Ascending aorta (tissue), 2 donors: ENCODE measurements at places on chromosomes 16 and 17. TPM values are rescaled to one million over a fixed set of nuclear protein-coding genes. Genes with fewer than 3 reads are reported as not detected.

DNA sequence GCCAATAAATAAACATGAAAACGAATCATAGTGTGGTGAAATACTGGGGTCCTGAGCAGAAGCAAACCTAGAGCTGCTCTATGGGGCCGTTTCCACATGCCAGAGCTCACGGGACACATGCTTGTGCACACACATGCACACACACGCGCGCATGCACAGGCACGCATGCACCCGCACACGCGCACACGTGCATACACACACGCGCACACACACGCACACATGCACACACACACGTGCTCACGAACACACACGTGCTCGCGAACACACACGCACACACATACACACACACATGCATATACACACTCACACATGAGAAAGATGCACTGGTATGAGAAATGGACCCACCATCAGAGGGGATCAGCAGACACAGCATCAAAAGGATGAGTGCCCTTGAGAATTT lies 52.2 kb upstream of the DNAJA2 start:
- H3K4me1 ChIP-seq = no peaks in the 10 kb centered on the region
- H3K36me3 ChIP-seq = no peaks in the 10 kb centered on the region
- no peak for DNase-seq
- H3K27ac ChIP-seq = no peak overlapping the region

GRCh38 chr17:29059281-29059680 lies 16.3 kb downstream of the PIPOX start:
- no peaks in the 10 kb centered on the region for H3K27me3 ChIP-seq
- no peak for DNase-seq
- no peak overlapping the region for H3K27ac ChIP-seq
- no peaks in the 10 kb centered on the region for H3K4me1 ChIP-seq

- H3K27me3 ChIP-seq = no peaks in the 10 kb centered on the region
- no peaks in the 10 kb centered on the region for H3K4me1 ChIP-seq
- no peaks in the 10 kb centered on the region for H3K36me3 ChIP-seq
- no peak for DNase-seq
Measured at GRCh38 chr17:51427323-51427811, 167.0 kb downstream of the UTP18 start.

DNA sequence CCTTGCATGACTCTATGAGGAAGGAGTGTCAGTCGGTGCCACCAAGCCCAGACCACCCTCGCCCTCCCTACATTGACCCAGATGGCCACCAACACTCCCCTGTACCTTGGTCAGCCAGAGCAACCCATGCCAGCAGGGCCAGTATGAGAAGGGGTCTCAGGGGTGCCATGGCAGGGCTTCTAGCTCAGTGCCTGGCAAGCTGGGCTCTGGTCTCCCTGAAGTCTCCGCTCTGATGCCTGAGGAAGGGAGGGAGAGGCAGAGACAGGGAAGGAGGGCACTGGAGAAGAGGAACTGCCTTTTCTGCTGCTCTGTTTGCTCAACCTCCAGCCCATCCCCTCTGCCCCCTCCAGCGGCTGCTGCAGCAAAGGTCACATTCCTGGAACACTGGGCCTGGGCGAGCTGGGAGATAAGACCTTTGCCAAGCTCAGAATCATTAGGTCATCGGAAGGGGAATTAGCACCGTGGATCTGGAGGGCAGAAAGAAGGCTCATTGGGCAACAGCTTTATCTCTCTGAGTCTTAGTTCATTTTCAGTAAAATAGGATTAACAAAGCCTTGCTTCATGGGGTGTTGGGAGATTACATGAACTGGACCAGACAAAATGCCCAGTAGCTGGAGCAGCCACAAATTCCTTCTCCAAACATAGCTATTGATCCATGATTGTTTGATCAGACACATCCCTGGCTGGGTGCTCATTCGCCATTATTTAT lies at the start of gene VTN:
VTN (minus strand) TSS at position 273 of the 709 bp plus-strand sequence; CDS start at position 169, 104 bp downstream.
- peak within 1 kb of the TSS; percentile 77 for H3K4me3 ChIP-seq
- no peaks in the 10 kb centered on the region for H3K27me3 ChIP-seq
- H3K4me1 ChIP-seq = peaks cover 12% of the 10 kb centered on the region

DNA sequence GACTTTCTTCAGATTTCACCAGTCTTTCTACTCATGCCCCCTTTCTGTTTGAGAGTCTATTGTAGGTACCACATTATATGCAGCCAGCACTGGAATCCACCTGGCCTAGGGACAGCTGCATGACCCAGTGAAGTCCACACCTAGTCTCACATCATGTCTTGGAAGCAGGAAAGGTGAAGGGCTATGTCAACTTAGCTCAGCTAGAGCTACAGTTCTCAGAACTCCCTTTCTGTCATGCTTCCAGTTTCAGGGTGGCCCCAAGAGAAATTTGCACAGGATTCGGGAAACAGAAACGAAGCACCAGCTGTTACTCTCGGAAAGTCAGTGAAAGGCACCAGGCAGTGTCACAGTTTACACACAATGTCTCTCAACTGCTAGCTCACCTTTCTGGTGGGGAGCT lies 51.6 kb upstream of the NLRP1 start:
- no peaks in the 10 kb centered on the region for H3K4me1 ChIP-seq
- no peak overlapping the region for H3K27ac ChIP-seq
- no peak for DNase-seq
- no peaks in the 10 kb centered on the region for H3K36me3 ChIP-seq

GRCh38 chr17:46722662-46723285 lies 95.7 kb downstream of the WNT3 start:
- H3K4me3 ChIP-seq = no peak overlapping the region
- H3K36me3 ChIP-seq = peaks cover 8% of the 10 kb centered on the region
- no peaks in the 10 kb centered on the region for H3K4me1 ChIP-seq
- DNase-seq = no peak

- no peaks in the 10 kb centered on the region for H3K27me3 ChIP-seq
- no peak overlapping the region for H3K27ac ChIP-seq
- no peak overlapping the region for H3K4me3 ChIP-seq
- peak; percentile 4 for DNase-seq
Measured at GRCh38 chr17:57838857-57839570, 10.8 kb downstream of the MRPS23 start.

GRCh38 chr16:27434141-27435051 lies 32.4 kb downstream of the IL21R start:
- DNase-seq = no peak
- no peak overlapping the region for H3K4me3 ChIP-seq
- H3K27me3 ChIP-seq = no peaks in the 10 kb centered on the region
- no peaks in the 10 kb centered on the region for H3K4me1 ChIP-seq
- no peak overlapping the region for H3K27ac ChIP-seq

- H3K36me3 ChIP-seq = no peaks in the 10 kb centered on the region
- no peak for DNase-seq
- no peaks in the 10 kb centered on the region for H3K4me1 ChIP-seq
- H3K27ac ChIP-seq = no peak overlapping the region
- no peak overlapping the region for H3K4me3 ChIP-seq
Measured at GRCh38 chr16:24118126-24118821, 137.9 kb upstream of the CACNG3 start.

- peaks cover 17% of the 10 kb centered on the region for H3K27me3 ChIP-seq
- no peak for DNase-seq
- peak within 1 kb of the TSS; percentile 70 for H3K4me3 ChIP-seq
- no peak within 1 kb of the TSS for H3K27ac ChIP-seq
Measured at GRCh38 chr17:79777894-79778503, at the start of gene CBX2. TSS of gene CBX2 (plus strand) at chr17:79778148. CDS start at chr17:79778236, 88 bp downstream.

DNA sequence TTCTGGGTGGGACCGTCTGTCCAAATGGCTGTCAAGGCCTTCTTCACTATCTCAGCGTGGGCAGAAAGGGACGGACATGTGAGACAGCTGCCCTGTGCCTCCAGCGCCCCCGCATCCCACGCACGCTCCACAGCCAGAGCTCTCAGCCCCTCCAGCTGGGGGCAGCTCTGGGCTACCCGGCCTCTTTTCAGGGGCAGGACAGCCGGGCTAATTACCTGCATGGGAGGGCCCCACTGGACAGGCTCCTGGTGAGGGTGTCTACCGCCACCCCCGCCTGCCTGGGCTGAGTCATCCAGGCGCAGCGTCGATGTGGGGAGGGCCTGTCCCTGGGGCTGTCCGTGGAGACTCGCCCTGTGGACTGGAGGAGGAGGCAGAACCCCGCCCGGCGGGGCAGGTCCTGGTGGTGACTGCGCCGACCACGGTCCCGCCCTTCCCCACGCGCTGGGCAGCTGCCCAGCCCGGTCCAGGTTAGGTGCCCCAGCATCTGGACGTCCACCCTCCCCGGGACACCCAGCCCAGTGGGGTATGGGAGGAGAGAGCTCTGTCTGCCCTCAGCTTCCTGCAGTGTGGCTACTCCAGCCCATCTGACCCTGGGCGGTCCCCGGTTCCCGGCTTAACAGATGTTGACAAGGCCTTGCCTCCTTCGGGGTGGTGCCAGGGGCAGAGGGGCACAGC lies 5.9 kb upstream of the METRNL start:
- H3K36me3 ChIP-seq = no peaks in the 10 kb centered on the region
- DNase-seq = no peak
- peaks cover 12% of the 10 kb centered on the region for H3K4me1 ChIP-seq
- H3K27me3 ChIP-seq = no peaks in the 10 kb centered on the region
- H3K27ac ChIP-seq = no peak overlapping the region
- H3K4me3 ChIP-seq = no peak overlapping the region

GRCh38 chr17:9987779-9988585 lies 82.9 kb upstream of the RCVRN start:
- no peak overlapping the region for H3K27ac ChIP-seq
- H3K4me1 ChIP-seq = no peaks in the 10 kb centered on the region
- DNase-seq = no peak
- H3K4me3 ChIP-seq = no peak overlapping the region

DNA sequence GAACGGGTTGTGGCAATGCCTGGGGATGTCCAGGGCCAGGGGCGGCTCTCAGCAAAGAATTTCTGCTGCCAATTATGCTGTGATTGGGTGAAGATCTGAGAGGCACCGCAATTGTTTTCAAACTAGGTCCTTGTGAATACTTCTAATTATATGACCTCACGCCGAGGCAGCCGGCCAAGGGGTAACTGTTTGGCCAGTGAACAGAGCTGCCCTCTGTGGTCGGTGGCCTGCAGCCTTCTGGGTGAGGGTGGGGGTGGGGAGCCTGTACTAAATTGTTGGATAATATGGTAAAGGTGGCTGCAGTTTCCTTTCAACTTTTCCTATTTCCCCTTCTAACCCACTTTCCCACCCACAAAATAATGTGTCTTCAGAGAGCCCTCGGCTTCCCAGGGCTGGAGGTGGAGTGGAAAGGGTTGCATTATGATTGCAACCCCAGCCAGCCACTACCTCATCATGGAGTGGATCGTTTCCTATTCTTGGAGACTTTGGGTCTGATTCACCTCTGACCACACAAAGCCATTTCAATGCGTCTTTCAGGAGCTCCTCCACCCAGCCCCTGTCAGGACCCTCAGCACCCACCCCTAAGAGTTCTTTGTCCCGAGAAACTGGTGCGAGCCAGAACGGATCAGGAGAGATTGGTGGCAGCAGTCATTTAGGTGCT lies 2.0 kb upstream of the DNAI2 start:
- DNase-seq = no peak
- no peaks in the 10 kb centered on the region for H3K36me3 ChIP-seq
- no peak overlapping the region for H3K4me3 ChIP-seq
- no peaks in the 10 kb centered on the region for H3K27me3 ChIP-seq

- H3K4me1 ChIP-seq = peaks cover 3% of the 10 kb centered on the region
- peaks cover 8% of the 10 kb centered on the region for H3K27me3 ChIP-seq
- no peak for DNase-seq
- no peak overlapping the region for H3K4me3 ChIP-seq
- H3K36me3 ChIP-seq = no peaks in the 10 kb centered on the region
- H3K27ac ChIP-seq = no peak overlapping the region
Measured at GRCh38 chr17:77286391-77286640, 145.5 kb downstream of the SEC14L1 start.

The MPP3 gene
- 37.0 TPM for total RNA-seq

The MT1F gene
- total RNA-seq = 9.8 TPM

The NT5M gene
- 4.6 TPM for total RNA-seq

The PDILT gene
- not detected for total RNA-seq

The LITAFD gene
- not detected for total RNA-seq

The ARL5C gene
- not detected for total RNA-seq

The PYDC1 gene
- not detected for total RNA-seq

The NOS2 gene
- not detected for total RNA-seq

The KRTAP9-8 gene
- not detected for total RNA-seq

The SLC13A2 gene
- not detected for total RNA-seq
